ENCODE measurements at places on chromosomes 5 and 9. TPM values are rescaled to one million over a fixed set of nuclear protein-coding genes. Genes with fewer than 3 reads are reported as not detected.

HMMR gene
- 43.8 TPM for total RNA-seq

NUDCD2 gene
- total RNA-seq: 31.3 TPM

KIF27 gene
- total RNA-seq: 3.2 TPM

LPAR1 gene
- not detected for total RNA-seq

DMRTA1 gene
- not detected for total RNA-seq

MAMDC4 gene
- 12.2 TPM for total RNA-seq

PRDM9 gene
- not detected for total RNA-seq

ENDOG gene
- 22.3 TPM for total RNA-seq

ABLIM3 gene
- total RNA-seq: 0.09 TPM

SLC22A4 gene
- total RNA-seq: 2.6 TPM

NTRK2 gene
- 0.26 TPM for total RNA-seq

IQGAP2 gene
- total RNA-seq: 62.5 TPM

C9orf153 gene
- total RNA-seq: 0.27 TPM

NR4A3 gene
- 37.5 TPM for total RNA-seq

RGP1 gene
- total RNA-seq: 21.9 TPM

GRCh38 chr9:133534346-133535291, at the start of gene ADAMTSL2:
ADAMTSL2 (plus strand) TSS chr9:133534704; CDS start chr9:133536713, 2,009 bp downstream.
- no peak within 1 kb of the TSS for H3K4me3 ChIP-seq
- no peak for DNase-seq
- peaks cover 16% of the 10 kb centered on the region for H3K4me1 ChIP-seq
- H3K27me3 ChIP-seq: no peaks in the 10 kb centered on the region
- no peak within 1 kb of the TSS for H3K27ac ChIP-seq

- H3K27me3 ChIP-seq: no peaks in the 10 kb centered on the region
- no peak overlapping the region for H3K27ac ChIP-seq
- no peaks in the 10 kb centered on the region for H3K36me3 ChIP-seq
- no peak overlapping the region for H3K4me3 ChIP-seq
- DNase-seq: no peak
These were observed 57.9 kb downstream of the PLCXD3 start for GRCh38 chr5:41452506-41452905.

GRCh38 chr5:74468421-74468820, 172.1 kb downstream of the ENC1 start:
- H3K4me1 ChIP-seq: no peaks in the 10 kb centered on the region
- no peaks in the 10 kb centered on the region for H3K36me3 ChIP-seq
- DNase-seq: no peak
- no peak overlapping the region for H3K4me3 ChIP-seq

DNA sequence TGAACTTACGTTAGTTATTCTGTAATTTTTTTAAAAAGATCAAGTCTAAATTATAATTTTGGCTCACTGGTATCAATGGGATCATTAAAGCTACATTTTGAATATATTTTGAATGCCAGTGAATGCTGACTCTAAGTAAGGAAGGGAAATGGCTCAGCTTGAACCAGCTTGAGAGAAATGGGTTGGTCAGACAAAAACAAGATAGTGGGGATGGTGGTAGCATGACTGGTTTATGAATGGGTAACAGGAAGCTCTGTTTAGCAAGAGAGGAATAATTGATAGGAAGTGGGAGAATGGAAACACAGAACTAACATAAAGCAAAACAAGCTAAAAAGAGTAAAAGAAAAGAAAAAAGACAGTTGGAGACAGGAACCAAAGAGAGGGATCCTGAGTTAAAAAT, 220.2 kb downstream of the ADAMTS6 start:
- H3K27ac ChIP-seq: no peak overlapping the region
- no peak overlapping the region for H3K4me3 ChIP-seq
- H3K4me1 ChIP-seq: no peaks in the 10 kb centered on the region
- no peak for DNase-seq
- no peaks in the 10 kb centered on the region for H3K36me3 ChIP-seq
- no peaks in the 10 kb centered on the region for H3K27me3 ChIP-seq

DNA sequence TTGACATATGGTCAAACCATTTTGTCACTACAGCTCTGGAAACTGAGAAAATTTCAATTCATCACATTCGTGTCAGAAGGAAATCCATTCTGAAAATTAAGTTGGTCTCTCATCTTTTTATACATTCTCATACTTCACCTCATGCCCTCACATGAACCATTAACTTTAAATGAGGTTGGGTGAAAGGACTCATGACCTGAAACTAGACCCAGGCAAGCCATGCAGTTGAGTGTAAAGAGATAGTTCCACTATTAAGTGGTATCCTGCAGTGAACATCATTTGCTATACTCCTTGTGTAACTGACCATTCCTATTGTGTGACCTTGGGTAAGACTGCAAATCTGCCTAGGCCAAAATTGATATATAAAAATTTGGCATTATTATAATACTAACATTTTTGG, 299.6 kb upstream of the GRIN3A start:
- no peaks in the 10 kb centered on the region for H3K27me3 ChIP-seq
- H3K36me3 ChIP-seq: no peaks in the 10 kb centered on the region
- DNase-seq: no peak
- H3K4me3 ChIP-seq: no peak overlapping the region
- H3K27ac ChIP-seq: no peak overlapping the region

GRCh38 chr9:94779031-94779430, 52.5 kb downstream of the AOPEP start:
- DNase-seq: no peak
- no peak overlapping the region for H3K27ac ChIP-seq
- no peaks in the 10 kb centered on the region for H3K4me1 ChIP-seq
- H3K36me3 ChIP-seq: no peaks in the 10 kb centered on the region
- no peaks in the 10 kb centered on the region for H3K27me3 ChIP-seq
- H3K4me3 ChIP-seq: no peak overlapping the region

- H3K36me3 ChIP-seq: no peaks in the 10 kb centered on the region
- no peaks in the 10 kb centered on the region for H3K4me1 ChIP-seq
- no peak overlapping the region for H3K4me3 ChIP-seq
These were observed 111.2 kb downstream of the SH3TC2 start for GRCh38 chr5:148951612-148952011.

DNA sequence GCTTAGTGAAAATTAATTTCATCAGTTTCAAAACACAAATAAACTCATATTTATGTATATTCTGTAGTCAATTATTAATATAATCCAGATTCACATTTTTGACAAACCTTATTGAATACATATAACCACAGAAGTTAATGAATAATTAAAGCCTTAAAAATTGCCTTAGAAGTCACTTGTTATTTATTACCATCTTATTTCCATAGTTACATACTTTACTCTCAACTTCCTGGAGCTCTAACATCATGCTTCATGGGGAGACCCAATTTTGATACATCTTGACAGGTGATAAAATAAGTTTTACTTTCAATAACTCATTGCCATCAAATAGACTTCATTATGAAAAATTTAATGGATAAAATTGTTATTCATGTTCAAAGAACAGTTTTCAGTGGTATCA, 1038.7 kb downstream of the PTPRD start:
- no peak for DNase-seq
- no peak overlapping the region for H3K27ac ChIP-seq
- no peak overlapping the region for H3K4me3 ChIP-seq
- H3K27me3 ChIP-seq: no peaks in the 10 kb centered on the region
- H3K36me3 ChIP-seq: no peaks in the 10 kb centered on the region

DNA sequence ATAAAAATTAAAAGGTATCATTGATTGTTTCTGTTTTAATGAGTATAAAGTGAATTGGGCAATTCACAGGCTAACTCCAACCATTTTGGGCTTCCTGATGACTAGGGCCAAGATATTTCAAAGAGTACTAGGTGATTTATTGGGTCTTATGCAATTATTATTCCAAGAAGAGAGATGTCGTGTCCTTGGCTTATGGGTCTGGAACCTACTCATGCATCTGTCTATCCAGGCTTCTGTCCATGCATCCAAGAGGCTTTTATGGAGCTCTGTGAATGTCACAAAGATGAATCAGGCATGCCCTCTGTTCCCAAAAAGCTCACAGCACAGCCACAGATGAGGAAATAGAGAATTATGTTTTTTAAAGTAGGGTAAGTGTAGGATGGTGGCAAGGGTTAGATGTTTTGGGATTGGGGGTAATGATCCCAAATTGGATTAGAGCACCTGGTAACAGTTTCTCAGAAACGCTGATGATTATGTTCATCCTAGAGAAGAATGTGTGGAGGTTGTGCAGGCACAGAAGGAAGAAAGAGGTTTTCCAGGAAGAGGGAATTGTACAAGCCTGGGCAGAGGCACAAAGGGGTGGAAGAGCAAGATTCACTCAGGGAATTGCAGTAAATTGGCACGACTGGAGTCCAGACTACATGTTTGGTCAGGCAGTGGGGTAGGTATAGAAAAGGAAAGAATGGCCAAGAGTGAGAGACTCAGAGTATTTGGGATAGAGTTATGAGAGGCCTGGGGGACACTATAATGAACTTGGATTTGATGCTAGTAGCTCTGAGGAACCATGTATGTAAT, 83.0 kb upstream of the TNC start:
- no peaks in the 10 kb centered on the region for H3K27me3 ChIP-seq
- no peak for DNase-seq
- H3K36me3 ChIP-seq: no peaks in the 10 kb centered on the region
- H3K27ac ChIP-seq: no peak overlapping the region
- no peak overlapping the region for H3K4me3 ChIP-seq

DNA sequence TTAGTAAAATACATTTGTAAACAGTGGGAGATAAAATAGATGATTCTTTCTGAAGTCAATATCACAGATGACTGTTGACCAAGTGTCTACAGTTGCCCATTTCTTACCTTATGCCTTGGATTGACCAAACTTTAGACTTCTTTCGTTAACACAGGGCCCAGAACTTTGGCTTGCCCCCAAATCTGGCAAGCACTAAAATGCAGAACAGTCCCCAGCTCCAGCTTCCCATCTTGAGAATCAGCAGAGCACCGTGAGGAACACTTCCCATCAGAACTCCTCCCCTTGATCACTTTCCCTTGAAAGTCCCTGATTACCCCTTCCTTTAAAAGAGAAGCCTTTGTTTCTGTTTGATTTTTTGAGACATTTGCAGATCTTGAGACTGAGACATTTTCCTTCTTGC, 1039.9 kb downstream of the TLE1 start:
- H3K36me3 ChIP-seq: no peaks in the 10 kb centered on the region
- no peaks in the 10 kb centered on the region for H3K4me1 ChIP-seq
- DNase-seq: no peak
- H3K4me3 ChIP-seq: no peak overlapping the region
- no peaks in the 10 kb centered on the region for H3K27me3 ChIP-seq

GRCh38 chr9:111186021-111186530, 143.9 kb downstream of the OR2K2 start:
- no peak for DNase-seq
- no peaks in the 10 kb centered on the region for H3K4me1 ChIP-seq
- H3K27me3 ChIP-seq: no peaks in the 10 kb centered on the region
- H3K27ac ChIP-seq: no peak overlapping the region

- H3K36me3 ChIP-seq: no peaks in the 10 kb centered on the region
- H3K4me1 ChIP-seq: no peaks in the 10 kb centered on the region
- H3K27me3 ChIP-seq: no peaks in the 10 kb centered on the region
- DNase-seq: no peak
These were observed 37.8 kb downstream of the GLRX start for GRCh38 chr5:95784514-95785302.

DNA sequence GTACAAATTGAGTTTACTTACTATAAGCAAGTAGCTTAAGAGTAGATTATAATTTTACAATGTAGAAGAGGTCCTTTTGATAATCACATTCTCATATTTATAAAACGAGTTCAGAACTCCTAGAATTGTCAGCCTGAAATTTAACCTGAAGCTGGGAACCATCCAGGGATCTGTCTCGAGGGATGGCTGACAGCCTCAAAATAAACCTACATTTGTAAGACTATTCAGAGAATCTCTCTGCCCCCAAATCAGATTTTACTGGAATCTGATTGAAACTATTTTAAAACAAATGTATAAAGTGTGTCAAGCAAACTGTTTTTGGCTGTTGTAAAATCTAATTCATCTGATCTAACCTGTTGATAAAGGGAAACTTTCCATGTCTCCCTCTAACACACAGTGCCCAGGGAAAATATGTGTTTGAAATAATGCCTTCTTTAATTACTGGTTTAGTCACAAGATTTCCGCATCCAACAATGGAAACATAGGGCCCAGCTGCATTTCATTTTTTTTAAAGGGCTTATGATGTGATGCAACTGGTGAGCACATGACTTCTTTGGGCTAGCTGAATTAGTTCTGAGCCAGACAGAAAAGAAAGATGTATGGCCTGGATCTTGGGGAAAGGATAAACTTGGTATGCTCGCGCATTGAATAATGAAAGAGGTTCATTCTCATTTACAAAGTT, 30.3 kb downstream of the SLC25A46 start:
- DNase-seq: no peak
- no peaks in the 10 kb centered on the region for H3K4me1 ChIP-seq
- H3K27ac ChIP-seq: no peak overlapping the region
- no peak overlapping the region for H3K4me3 ChIP-seq
- H3K36me3 ChIP-seq: no peaks in the 10 kb centered on the region

DNA sequence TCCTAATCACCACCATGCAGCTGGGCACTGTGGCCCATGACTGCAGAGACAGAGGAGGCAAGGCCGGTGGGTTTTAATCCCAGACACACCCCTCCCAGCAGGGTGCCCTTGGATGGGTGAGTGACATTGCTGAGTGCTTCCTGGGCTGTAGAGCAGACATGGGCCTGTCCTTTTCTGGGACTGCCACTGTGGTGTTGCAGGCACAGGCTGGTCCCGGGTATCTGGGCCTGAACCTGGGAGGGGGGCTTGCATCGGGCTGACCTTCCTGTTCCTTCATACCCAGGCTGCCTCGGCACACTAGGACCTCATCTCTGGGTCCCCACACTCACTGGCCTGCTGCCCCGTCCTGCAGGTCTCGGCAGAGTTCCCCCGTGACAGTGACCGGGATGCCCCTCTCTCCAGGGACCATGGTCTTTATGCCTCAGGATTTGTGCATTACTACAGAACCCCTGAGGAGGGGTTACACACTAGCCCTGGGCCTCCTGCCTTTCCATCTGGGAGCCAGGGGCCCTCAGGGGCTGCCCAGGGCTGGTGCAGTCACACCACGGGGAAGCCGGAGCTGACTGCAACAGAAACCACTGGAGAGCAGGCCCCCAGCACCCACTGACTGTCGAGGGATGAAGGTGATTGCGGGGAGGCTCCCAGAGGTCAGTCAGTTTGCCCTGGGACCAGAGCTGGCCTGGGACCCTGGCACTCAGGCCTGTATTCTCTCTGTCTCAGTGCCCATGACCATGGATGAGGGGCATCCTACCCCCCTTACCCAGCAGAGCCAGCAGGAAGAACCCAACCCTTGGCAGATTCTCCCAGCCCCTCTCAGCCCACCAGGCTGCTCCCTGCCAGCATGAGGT, 8.9 kb upstream of the SLC25A48 start:
- H3K27me3 ChIP-seq: no peaks in the 10 kb centered on the region
- H3K36me3 ChIP-seq: no peaks in the 10 kb centered on the region
- no peak overlapping the region for H3K4me3 ChIP-seq
- no peak for DNase-seq
- H3K27ac ChIP-seq: no peak overlapping the region
- H3K4me1 ChIP-seq: no peaks in the 10 kb centered on the region

- no peak for DNase-seq
- H3K36me3 ChIP-seq: no peaks in the 10 kb centered on the region
- no peak overlapping the region for H3K4me3 ChIP-seq
These were observed 146.2 kb upstream of the PHYKPL start for GRCh38 chr5:178378527-178379484.

DNA sequence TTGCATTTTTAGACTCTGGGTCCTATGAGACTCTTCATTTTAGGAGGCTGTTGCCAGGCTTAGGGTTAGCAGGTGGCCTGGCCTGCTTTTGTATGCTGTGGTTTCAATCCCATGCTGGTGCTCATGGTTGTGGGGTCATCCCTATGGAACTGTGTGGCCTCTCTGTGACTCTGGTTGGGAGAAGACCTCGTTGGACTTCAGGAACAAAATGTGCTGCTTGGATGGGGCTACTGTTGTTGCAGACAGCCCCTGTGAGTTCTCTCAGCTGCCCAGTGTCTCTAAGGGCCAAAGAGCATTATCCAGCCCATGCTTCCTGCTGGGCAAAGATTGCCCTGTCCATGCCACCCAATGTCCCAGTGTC, 169.5 kb upstream of the S1PR3 start:
- no peak for DNase-seq
- H3K27ac ChIP-seq: no peak overlapping the region
- H3K27me3 ChIP-seq: no peaks in the 10 kb centered on the region
- H3K36me3 ChIP-seq: no peaks in the 10 kb centered on the region

All from CD8-positive, alpha-beta memory T cell (primary cell).